ENCODE measurements at places on chromosomes 3 and 15.

- no peak for DNase-seq
Measured at GRCh38 chr15:76802411-76802810, 102.7 kb downstream of the SCAPER start.

GRCh38 chr3:51110586-51110985 lies 274.5 kb upstream of the MANF start:
- DNase-seq = no peak

DNA sequence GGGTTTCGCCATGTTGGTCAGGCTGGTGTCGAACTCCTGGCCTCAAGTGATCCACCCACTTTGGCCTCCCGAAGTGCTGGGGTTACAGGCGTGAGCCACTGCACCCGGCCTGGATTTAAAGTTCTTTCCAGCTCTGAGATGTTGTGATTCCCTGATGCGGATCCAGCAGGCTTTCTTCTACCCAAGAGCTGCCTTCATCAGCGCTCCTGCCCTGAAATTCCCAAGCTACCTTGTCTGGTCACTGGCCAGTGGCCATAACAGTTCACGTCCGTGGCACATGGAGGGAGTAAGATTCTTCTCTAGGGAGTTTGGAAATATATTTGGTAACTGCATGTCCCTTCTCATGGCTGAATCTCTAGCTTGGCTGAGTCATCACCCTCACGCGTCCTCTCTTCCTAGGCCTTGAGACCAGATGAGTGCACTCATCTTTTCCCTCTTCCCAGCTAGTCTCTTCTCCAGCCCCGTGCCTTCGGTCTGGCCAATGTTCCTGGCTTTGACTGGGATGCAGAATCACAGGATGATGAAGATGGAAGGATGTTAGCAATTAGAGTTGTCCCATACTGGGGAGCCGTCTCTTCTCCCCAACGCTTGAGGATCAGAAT lies 29.8 kb upstream of the APOD start:
- no peak for DNase-seq

GRCh38 chr3:150271591-150271960 lies 136.5 kb upstream of the TSC22D2 start:
- DNase-seq = peak; percentile 15

Data from endothelial cell of umbilical vein (primary cell).